ENCODE measurements at places on chromosomes 2 and 18. TPM values are rescaled to one million over a fixed set of nuclear protein-coding genes. Genes with fewer than 3 reads are reported as not detected.

The MAP3K19 gene
- 0.73 TPM for polyA plus RNA-seq

GRCh38 chr2:240220371-240220770 is 79.9 kb upstream of the OTOS start:
- DNase-seq: no peak

DNA sequence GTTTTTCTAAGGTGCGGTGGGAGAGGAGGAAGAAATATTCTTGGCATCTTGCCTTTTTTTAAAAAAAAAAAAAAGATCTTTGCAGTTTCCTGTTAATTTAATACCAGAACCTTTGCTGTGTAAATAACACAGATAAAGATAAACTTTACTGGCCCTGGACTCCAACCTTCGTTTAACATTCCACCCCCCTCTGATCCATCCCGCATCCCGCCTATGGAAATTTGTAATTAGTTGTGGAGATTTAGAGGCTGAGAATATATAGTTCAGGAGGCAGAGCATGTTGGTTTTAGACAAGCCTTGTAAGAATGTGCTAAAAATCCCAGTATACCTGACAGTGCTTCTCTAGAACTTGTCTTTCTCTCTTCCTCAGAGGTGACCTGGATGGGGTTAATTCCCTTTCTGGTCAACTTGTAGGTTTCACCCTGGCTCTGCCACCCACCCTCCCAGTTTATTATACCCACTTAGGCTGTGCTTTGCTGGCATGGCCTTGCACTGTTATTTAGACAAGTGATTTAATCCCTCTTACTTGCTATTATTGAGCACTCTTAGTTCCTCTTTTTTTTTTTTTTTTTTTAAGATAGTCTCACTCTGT is 2.9 kb upstream of the C2orf72 start:
- DNase-seq: no peak

The G6PC2 gene
- 0.08 TPM for polyA plus RNA-seq

The BUB1 gene
- polyA plus RNA-seq: 34.9 TPM

The EPB41L3 gene
- polyA plus RNA-seq: 63.6 TPM

GRCh38 chr2:182240862-182241371 is 185.9 kb downstream of the PDE1A start:
- peak; percentile 21 for DNase-seq

The FBXO48 gene
- 2.3 TPM for polyA plus RNA-seq

DNA sequence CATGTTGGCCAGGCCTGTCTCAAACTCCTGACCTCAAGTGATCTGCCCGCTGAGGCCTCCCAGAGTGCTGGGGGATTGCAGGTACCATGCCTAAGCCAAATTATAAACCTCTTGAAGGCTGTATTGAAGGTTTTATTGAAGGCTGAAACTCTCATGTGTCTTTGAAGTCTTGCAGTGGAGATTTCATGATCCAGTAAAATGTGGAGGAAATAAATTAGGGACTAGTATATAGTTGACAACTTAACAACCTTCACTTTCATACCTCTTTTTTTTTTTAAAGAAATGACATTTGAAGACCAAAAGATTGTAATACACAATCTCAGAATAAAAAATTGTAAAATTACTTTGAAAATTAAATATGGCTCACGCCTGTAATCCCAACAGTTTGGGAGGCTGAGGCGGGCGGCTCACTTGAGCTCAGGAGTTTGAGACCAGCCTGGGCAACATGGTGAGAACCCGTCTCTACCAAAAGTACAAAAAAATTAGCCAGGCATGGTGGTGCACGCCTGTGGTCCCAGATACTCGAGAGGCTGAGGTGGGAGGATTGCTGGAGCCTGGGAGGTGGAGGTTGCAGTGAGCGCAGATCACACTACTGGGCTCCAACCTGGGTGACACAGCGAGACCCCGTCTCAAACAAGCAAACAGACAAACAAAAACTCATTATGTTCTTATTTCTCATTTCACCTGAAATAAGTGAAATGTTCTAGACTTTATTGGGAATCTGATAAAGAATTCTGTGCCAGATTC is 8.0 kb downstream of the EML4 start:
- DNase-seq: no peak

- DNase-seq: peak; percentile 62
These were observed 127.8 kb downstream of the STK39 start for GRCh38 chr2:168119515-168120141.

DNA sequence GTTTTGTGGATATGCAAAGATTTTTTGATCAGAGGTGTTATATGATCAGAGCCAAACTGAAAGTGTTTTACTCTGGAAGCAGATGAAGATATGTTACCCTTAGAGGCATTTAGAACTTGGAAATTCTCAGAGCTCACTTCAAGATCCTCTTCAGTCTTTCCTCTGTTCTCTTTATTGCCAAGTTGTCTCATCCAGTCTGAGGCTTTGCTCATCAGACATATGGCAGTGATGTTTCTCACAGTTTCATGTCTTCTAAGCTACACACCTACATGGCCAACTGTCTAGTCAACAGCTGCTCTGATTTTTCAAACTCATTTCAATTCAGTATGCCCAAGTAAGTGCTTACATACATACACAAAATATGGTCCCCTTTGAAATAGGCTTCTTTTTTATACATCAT is 1504.3 kb upstream of the PIK3C3 start:
- DNase-seq: no peak

- DNase-seq: peak; percentile 83
These were observed 44.2 kb upstream of the DSC1 start for GRCh38 chr18:31206787-31207381.

DNA sequence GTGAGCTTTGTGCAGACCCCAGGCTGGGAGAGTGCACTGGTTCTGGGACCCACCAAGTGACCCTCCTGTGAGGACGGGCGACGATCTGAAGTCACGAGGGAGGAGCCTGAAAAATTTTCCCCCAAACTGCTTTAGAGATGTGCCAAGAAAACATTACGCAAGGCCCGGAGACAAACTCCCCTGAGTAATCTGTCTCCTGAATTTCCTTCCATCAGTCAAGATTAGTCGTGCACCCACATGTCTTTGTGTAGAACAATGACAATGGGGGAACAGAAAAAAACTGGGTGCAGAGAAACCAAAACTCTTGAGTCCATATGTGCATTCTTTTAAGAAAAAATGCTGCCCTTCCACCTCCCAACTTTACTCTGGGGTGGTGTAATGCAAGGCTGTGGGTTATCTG is 12.6 kb upstream of the NCK2 start:
- DNase-seq: no peak

- no peak for DNase-seq
These were observed 410.8 kb upstream of the TRIB2 start for GRCh38 chr2:12305931-12306330.

- DNase-seq: no peak
These were observed 546.4 kb downstream of the LRRTM4 start for GRCh38 chr2:76975752-76976151.

- DNase-seq: no peak
These were observed 15.2 kb downstream of the PDCD1 start for GRCh38 chr2:241843321-241844065.

DNA sequence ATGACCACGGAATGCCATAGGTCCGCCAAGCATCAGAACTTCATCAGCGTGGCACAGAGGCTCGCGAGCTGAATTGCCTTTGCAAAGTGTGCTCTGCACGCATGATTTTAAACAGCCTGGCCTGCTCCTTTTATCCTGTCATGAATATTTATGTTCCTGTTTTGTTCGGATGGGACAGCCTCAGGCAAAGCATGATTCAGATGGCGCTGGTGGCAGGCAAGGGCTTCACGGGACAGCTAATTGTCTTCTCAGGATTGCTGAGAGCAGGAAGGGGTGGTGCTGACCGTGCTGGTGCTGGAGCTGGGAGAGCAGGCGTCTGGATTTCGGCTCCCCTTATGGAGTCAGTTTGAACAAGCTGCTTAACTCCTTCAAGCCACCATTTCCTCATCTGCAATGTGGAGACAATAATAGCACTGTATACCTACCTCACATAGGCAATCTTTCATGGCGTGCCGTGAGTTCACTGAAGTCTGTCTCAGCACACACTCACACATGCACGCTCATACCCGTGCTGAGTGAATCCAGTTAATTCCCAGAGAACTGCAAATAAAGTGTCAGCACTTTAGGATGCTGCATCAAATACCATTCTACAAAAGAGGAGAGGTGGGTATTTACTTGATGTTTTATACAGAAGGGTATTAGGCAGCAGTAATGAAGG is 79.7 kb upstream of the APCDD1 start:
- no peak for DNase-seq

- DNase-seq: no peak
These were observed 330.1 kb downstream of the TDRD15 start for GRCh38 chr2:21453723-21454450.

The MRO gene
- 2.2 TPM for polyA plus RNA-seq

- DNase-seq: no peak
These were observed 1.6 kb downstream of the TYMS start for GRCh38 chr18:658947-659533.

The SLC4A3 gene
- 7.9 TPM for polyA plus RNA-seq

- DNase-seq: no peak
These were observed 127.7 kb downstream of the TNS1 start for GRCh38 chr2:217875138-217875537.

Measured in left kidney (tissue), 8 donors.